Esophagus squamous epithelium (tissue), 5 donors: ENCODE measurements at places on chromosomes 12 and 14.
A peak's percentile ranks its signal among the peaks of the same experiment; 100 is the strongest.

GRCh38 chr12:13258717-13259119 is 62.2 kb downstream of the EMP1 start:
- H3K36me3 ChIP-seq, result no peaks in the 10 kb centered on the region
- H3K27me3 ChIP-seq, result no peaks in the 10 kb centered on the region
- no peaks in the 10 kb centered on the region for H3K4me1 ChIP-seq
- no peak overlapping the region for H3K4me3 ChIP-seq
- no peak for DNase-seq
- H3K27ac ChIP-seq, result no peak overlapping the region

- H3K4me1 ChIP-seq, result peaks cover 24% of the 10 kb centered on the region
- H3K27ac ChIP-seq, result peak overlapping the region; percentile 77
- H3K36me3 ChIP-seq, result no peaks in the 10 kb centered on the region
- H3K4me3 ChIP-seq, result no peak overlapping the region
These were observed 8.2 kb downstream of the BCL11B start for GRCh38 chr14:99263564-99264330.

GRCh38 chr14:61562321-61563161 is 132.8 kb upstream of the HIF1A start:
- H3K27me3 ChIP-seq, result no peaks in the 10 kb centered on the region
- DNase-seq, result no peak
- peaks cover 49% of the 10 kb centered on the region for H3K4me1 ChIP-seq
- no peak overlapping the region for H3K4me3 ChIP-seq

GRCh38 chr12:132162508-132163031 is 18.3 kb downstream of the NOC4L start:
- H3K4me1 ChIP-seq, result peaks cover 20% of the 10 kb centered on the region
- DNase-seq, result no peak
- peaks cover 35% of the 10 kb centered on the region for H3K27me3 ChIP-seq

GRCh38 chr14:90458536-90458935 is 61.7 kb downstream of the CALM1 start:
- peaks cover 11% of the 10 kb centered on the region for H3K4me1 ChIP-seq
- no peak for DNase-seq
- no peaks in the 10 kb centered on the region for H3K36me3 ChIP-seq
- no peaks in the 10 kb centered on the region for H3K27me3 ChIP-seq
- H3K4me3 ChIP-seq, result no peak overlapping the region

- no peaks in the 10 kb centered on the region for H3K36me3 ChIP-seq
- H3K4me1 ChIP-seq, result peaks cover 8% of the 10 kb centered on the region
- H3K27ac ChIP-seq, result peak overlapping the region; percentile 98
- no peak for DNase-seq
- no peaks in the 10 kb centered on the region for H3K27me3 ChIP-seq
- peak overlapping the region; percentile 5 for H3K4me3 ChIP-seq
These were observed 946 bp downstream of the RNU4-2 start for GRCh38 chr12:120290609-120291305.

DNA sequence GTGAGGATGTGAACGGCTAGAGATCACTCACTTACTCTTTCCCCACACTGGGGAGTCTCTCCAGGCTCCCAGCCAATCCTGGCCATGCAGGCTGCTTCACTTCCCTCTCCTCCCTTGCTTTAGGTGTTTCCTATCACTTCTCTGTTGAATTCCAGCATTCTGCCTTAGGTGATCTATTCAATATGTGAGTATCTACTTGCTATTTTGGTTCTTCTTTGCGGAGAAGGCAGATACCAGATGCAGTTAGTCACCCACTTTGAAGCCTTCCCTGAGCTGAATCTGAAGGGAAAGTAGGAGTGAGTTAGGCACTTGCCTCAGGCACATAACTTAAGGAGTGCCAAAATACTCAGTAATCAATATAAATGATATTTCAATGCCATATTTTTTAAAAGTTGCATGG is 36.0 kb upstream of the FAR2 start:
- H3K4me1 ChIP-seq, result no peaks in the 10 kb centered on the region
- H3K36me3 ChIP-seq, result no peaks in the 10 kb centered on the region
- no peaks in the 10 kb centered on the region for H3K27me3 ChIP-seq

DNA sequence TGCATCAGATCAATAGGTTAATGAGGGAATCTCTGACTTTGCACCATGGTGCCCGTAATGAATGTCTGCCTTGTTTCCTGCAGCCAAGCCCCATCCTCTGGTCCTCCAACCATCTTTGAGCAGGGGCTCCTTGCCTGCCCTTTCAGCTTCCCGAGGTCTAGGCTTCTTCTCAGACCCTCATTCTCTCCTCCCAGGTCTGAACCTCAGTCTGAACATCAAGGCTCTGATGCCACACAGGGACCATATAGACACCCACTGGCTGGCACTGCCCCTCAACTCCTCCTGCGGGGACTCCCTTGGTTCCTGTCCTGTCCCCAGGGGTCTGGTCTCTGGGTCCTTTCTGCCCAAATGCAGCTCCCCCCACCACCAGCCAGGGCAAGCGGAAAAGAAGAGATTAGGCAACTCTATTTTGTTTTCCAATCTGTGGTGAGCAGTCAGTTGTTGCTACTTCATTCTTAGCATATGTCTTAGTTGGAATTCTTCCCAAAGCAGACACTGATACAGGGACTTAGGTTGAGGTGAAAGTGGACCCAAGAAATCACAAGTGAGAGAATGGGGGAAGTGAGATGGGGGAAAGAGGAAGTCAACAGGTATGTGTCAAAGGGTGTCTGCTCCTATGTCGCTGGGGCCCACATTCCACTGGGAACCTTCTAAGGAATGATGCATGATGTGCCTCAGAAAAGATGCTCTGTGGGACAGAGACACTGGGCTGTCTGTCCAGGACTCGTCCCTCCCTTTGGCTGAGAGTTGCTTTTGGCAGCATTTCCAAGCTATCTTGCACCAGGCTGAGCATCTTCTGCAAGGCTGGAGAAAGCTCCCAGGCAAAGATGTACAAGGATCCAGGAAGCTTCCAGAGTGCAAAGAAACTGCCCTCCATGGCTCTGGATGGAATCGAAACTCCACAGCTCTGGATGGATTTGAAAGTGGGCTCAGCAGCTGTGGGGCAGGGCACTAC is 1096.5 kb upstream of the TMEM132C start:
- no peak for DNase-seq
- H3K27ac ChIP-seq, result no peak overlapping the region
- no peaks in the 10 kb centered on the region for H3K27me3 ChIP-seq
- H3K4me1 ChIP-seq, result no peaks in the 10 kb centered on the region

- DNase-seq, result no peak
- H3K4me3 ChIP-seq, result no peak overlapping the region
- no peaks in the 10 kb centered on the region for H3K27me3 ChIP-seq
- no peaks in the 10 kb centered on the region for H3K4me1 ChIP-seq
- no peak overlapping the region for H3K27ac ChIP-seq
- no peaks in the 10 kb centered on the region for H3K36me3 ChIP-seq
These were observed 43.6 kb downstream of the IRF2BPL start for GRCh38 chr14:76984787-76985375.

- no peaks in the 10 kb centered on the region for H3K27me3 ChIP-seq
- H3K4me1 ChIP-seq, result peaks cover 29% of the 10 kb centered on the region
- no peak overlapping the region for H3K4me3 ChIP-seq
- H3K36me3 ChIP-seq, result peaks cover 94% of the 10 kb centered on the region
- no peak for DNase-seq
These were observed 47.6 kb downstream of the SH2B3 start for GRCh38 chr12:111453071-111453989.

DNA sequence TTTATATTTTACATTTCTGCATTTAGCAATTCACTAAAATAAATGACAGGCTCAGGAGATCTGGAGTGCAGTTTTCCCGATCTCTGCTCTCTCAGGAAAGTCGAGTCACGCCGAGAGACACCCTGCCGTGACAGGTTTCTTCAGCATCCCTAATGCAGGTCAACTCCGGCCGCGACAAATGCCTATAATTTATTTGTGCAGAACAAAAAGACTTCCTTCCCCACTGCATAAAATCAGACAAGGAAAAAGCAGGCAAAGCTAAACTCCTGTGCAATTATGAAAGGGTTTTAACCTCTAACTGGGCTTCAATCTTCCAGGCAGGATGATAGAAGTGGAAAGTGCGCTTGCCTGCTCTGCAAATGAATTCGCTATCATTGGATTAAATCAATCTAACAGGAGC is 28.1 kb downstream of the SPRING1 start:
- peaks cover 4% of the 10 kb centered on the region for H3K27me3 ChIP-seq
- no peak overlapping the region for H3K4me3 ChIP-seq

- H3K4me1 ChIP-seq, result no peaks in the 10 kb centered on the region
- no peak overlapping the region for H3K27ac ChIP-seq
- no peak for DNase-seq
- H3K27me3 ChIP-seq, result no peaks in the 10 kb centered on the region
These were observed 9.7 kb downstream of the PDE6H start for GRCh38 chr12:14982562-14982961.

DNA sequence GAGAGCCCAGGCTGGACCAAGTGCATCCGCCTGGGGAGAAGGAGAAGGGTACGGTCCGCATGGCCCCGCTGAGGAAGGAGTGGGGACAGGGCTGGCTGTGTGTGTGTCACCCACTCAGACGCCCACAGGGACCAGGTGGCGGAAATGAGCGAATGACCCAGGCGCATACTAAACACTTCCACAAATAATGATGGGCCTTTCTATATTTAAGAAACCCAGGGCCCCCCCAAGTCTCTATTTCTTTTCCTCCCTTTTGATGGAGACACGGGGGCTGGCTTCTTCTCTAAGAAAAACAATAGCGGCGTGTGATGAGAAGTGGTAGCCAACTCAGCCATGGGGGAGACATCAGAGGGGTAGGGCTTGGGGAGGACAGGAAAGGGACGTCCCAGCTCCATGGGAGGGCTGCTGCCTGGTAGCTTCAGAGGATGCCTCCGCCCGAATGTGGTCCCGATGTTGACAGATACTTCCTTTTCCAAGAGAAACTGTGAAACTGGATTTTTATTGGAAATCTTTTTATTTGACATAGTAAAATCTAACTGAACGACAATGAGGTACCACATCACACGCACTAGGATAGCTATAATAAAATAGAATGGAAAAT is 6.3 kb upstream of the MAP1LC3B2 start:
- H3K27me3 ChIP-seq, result no peaks in the 10 kb centered on the region
- no peaks in the 10 kb centered on the region for H3K36me3 ChIP-seq
- no peak for DNase-seq

DNA sequence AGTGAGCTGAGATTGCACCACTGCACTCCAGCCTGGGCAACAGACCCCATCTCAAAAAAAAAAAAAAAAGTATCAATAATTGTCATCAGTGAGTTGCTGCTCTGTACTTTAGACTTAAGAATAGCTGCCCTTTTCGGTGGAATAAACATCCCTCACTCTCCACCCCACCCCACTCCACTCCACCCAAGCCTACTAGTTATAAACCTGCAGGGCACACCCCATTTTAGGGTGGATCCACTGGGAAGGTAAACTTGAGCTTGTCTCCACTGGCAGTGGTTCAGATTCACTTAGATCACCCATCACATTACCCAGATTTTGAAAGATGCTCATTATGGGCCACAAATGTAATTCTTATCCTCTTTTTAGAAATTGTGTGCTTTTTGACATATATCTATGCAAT is 106.4 kb downstream of the GPR135 start:
- peaks cover 87% of the 10 kb centered on the region for H3K4me1 ChIP-seq
- peak overlapping the region; percentile 77 for H3K27ac ChIP-seq
- no peaks in the 10 kb centered on the region for H3K27me3 ChIP-seq

DNA sequence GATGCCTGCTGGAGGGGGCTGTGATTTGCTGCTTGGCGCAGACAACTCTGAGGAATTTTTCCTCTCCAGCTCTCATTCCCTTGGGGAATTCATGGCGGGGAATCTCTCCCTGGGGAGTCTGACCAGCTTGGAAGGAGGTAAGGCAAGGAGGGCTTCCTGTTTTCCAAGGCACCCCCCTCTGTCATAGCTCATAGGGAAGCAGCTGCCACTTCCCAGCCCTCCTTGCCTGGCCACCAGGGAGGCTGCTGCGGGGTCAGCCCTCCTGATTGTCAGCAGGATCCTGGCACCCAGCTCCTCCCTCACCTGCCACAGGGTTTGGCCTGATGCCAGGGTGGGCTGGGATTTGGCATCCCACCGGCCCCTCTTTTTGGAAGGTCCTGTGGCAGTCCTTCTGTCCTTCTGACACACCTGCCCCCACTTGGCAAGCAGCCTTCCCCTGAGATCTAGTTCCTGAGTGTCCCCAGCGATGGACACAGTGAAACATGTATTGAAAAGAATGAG is 74.9 kb downstream of the TSPAN9 start:
- no peaks in the 10 kb centered on the region for H3K36me3 ChIP-seq
- no peaks in the 10 kb centered on the region for H3K27me3 ChIP-seq
- peaks cover 6% of the 10 kb centered on the region for H3K4me1 ChIP-seq

DNA sequence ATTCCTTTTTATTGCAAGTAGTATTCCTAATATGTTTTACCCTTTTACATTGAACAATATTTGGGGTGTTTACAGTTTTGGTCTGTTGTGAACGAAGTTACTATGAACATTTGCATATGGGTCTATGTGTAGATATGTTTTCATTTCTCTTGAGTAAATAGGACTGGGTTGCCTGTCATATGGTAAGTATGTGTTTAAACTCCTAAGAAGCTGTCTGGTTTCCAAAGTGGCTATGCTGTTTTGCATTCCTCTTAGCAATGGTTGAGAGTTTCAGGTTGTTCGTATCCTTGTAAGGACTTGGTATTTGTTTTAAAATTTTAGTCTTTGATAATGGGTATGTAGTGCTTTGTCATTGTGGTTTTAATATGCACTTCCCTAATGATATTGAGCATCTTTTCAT is 6.3 kb downstream of the METAP2 start:
- H3K4me1 ChIP-seq, result peaks cover 68% of the 10 kb centered on the region
- no peak for DNase-seq
- H3K27ac ChIP-seq, result no peak overlapping the region
- H3K4me3 ChIP-seq, result no peak overlapping the region
- no peaks in the 10 kb centered on the region for H3K36me3 ChIP-seq

- no peaks in the 10 kb centered on the region for H3K27me3 ChIP-seq
- H3K36me3 ChIP-seq, result no peaks in the 10 kb centered on the region
- no peak overlapping the region for H3K4me3 ChIP-seq
- no peak overlapping the region for H3K27ac ChIP-seq
These were observed 258.6 kb upstream of the TMEM132C start for GRCh38 chr12:128008341-128008740.

DNA sequence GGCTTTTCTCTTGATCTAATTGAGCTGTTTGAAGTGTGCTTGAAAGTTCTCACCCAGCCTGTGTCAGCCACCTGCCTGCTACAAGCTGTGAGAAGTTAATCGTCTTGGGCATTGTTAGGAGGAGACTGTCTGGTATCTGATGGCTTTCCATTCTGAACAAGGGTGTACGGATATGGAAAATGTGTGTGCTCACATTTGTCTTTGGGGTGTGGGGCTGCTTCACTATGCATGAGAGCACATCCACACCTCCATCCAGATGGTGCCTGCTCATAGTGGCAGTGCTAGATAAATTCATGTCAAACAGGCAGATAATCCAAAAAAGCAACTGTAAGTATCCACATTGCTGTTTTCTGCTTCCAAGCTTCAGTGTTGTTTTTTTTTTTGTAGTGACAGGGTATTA is 462.2 kb downstream of the DIO2 start:
- no peak overlapping the region for H3K27ac ChIP-seq
- H3K4me1 ChIP-seq, result no peaks in the 10 kb centered on the region
- H3K27me3 ChIP-seq, result no peaks in the 10 kb centered on the region
- no peaks in the 10 kb centered on the region for H3K36me3 ChIP-seq
- no peak overlapping the region for H3K4me3 ChIP-seq
- no peak for DNase-seq

GRCh38 chr14:64531567-64531966 is 9.0 kb upstream of the HSPA2 start:
- no peaks in the 10 kb centered on the region for H3K27me3 ChIP-seq
- no peak overlapping the region for H3K27ac ChIP-seq
- H3K36me3 ChIP-seq, result peaks cover 12% of the 10 kb centered on the region
- DNase-seq, result no peak
- no peaks in the 10 kb centered on the region for H3K4me1 ChIP-seq
- no peak overlapping the region for H3K4me3 ChIP-seq

- H3K4me1 ChIP-seq, result no peaks in the 10 kb centered on the region
- H3K4me3 ChIP-seq, result no peak overlapping the region
- H3K27ac ChIP-seq, result no peak overlapping the region
- H3K36me3 ChIP-seq, result no peaks in the 10 kb centered on the region
- H3K27me3 ChIP-seq, result no peaks in the 10 kb centered on the region
- DNase-seq, result no peak
These were observed 56.9 kb upstream of the DCN start for GRCh38 chr12:91239481-91239880.
